ENCODE measurements at places on chromosomes 7 and 10.

GRCh38 chr7:131111081-131111576 is 216.5 kb upstream of the MKLN1 start:
- DNase-seq: no peak

GRCh38 chr10:43900571-43900970 is 251.9 kb upstream of the ZNF32 start:
- no peak for DNase-seq

GRCh38 chr7:31028006-31028405 is 24.1 kb upstream of the ADCYAP1R1 start:
- DNase-seq: no peak

GRCh38 chr7:40393660-40394059 is 258.9 kb downstream of the SUGCT start:
- DNase-seq: no peak

- DNase-seq: no peak
Measured at GRCh38 chr7:45181286-45181960, 23.8 kb downstream of the RAMP3 start.

DNA sequence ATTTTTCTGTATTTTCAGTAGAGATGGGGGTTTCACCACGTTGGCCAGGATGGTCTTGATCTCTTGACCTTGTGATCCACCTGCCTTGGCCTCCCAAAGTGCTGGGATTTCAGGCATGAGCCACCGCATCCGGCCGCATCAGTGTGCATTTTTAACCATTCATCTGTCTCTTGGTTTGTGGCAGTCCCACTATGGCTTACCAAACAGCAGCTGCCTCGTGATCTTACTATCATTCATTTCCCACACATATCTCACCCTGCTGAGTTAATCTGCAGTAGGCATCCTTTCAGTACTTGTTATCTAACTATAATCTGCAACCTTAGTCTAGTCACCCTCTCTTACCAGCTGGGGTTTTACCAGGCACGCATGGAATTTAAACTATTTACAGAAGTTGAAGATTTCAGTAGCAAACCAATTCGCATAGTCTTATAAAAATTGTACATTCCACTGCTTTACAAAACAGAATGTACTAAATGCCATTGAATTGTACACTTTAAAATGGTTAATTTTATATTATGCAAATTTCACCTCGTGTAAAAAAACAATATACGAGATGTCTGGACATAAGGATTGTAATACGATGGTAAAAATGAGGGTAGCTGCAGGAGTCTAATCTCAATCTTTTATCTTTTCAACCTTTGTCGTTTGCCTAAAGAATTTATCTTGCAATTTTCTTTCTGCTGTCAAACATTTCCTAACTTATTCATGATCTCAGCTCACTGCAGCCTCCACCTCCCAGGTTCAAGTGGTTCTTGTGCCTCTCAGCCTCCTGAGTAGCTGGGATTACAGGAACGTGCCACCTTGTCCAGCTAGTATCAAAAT is 4.6 kb upstream of the TBC1D12 start:
- no peak for DNase-seq

- no peak for DNase-seq
Measured at GRCh38 chr7:85699482-85699881, 512.6 kb upstream of the SEMA3D start.

DNA sequence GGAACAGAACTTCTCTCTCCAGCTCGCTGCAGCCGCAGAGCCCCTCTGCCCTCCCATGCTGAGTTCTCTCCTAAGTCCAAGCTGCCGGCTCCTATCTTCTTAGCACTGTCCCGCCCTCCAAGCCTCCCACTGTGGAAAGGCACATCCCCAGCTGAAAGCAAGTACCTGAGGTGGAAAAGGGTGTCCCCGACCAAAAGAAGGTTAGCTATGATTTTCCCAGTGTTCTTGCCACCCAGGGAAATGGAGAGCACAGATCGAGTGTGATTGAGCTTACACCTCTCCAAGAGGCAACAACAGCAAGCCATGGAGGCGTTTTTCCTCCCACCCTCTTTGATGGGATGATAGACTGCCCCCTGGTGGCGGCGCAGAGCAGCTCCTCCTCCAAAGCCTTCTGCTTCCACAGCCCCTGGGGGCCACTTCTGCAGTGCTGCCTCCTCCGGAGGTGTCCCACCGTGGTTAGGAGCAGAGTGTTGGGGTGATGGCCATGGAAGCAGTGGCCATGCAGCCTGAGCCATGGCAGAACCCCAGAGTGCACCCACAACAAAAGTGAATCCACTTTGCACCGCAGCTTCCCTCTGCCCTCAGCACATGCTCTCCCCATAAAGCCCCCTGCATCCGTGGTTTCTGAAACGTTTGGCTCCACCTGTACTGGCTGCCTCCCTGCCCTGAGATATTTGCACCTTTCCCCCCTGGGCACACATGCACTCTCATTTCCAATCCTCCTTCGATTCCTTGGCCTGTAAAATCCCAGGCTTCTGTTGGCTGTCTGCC is 143.1 kb upstream of the STK17A start:
- no peak for DNase-seq

All from caudate nucleus (tissue), 63 donors.